ENCODE measurements at places on chromosomes 3 and 15.

GRCh38 chr3:115876876-115877614 lies 253.7 kb downstream of the GAP43 start:
- no peak for DNase-seq

- DNase-seq: no peak
Observed at GRCh38 chr15:74158855-74159650, 14.5 kb upstream of the ISLR start.

GRCh38 chr3:27643355-27643754 lies 78.8 kb downstream of the EOMES start:
- DNase-seq: no peak

- no peak for DNase-seq
Observed at GRCh38 chr15:98731712-98732450, 83.5 kb downstream of the IGF1R start.

- DNase-seq: no peak
Observed at GRCh38 chr3:184713040-184713355, 1.1 kb upstream of the MAGEF1 start.

GRCh38 chr15:42313463-42313862 lies 40.2 kb upstream of the TMEM87A start:
- no peak for DNase-seq

DNA sequence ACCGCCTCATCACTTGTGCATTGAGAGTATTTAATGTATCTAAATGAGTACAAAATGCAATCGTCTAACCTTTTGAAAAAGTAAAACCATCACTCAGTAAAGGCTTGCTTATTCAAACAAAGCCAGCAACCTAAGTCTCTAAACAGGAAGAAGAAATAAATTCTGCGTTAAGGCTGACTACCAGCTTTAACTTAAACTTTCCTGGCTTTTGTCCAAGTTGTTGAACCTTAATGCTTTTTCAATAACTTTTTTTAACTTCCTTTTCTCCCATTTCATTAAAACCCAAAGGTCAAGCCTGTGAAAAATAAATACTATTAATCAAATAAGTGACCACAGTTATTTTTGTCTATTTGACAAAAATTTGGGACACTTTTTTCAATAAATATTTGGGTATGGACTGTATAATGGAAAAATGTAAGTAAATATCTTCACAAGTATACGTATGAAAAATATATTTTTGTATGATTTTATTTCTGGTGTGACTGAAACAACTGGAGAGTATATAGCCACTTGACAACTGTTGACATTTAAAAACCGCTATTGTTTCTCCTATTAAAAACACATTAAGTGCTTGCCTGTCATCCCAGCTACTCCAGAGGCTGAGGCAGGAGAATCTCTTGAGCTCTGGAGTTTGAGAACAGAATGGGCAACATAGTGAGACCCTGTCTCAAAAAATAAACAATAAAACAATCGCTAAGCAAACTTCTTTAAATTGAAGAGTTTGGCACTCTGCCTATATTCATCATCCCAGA lies 2.9 kb downstream of the KLHL24 start:
- no peak for DNase-seq

DNA sequence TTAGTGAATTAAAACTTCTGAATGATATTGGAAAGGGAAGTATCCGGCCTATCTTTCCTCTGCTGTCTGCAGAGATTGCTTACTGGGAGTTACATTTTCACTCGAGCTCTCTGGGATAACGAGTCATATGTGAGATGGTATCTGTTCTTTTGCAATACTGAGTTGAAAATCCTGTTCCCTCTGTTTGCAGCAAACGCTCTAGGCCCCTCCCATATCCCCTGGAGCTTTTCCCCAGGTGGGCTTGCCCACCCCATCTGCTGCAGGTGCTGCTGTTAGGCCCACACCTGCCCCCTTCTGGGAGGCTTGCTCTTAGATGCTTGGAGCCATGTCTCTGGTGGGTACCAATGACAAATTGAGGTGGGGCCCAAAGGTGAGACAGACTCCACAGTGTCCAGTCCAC lies 42.7 kb upstream of the MTMR10 start:
- DNase-seq: no peak

DNA sequence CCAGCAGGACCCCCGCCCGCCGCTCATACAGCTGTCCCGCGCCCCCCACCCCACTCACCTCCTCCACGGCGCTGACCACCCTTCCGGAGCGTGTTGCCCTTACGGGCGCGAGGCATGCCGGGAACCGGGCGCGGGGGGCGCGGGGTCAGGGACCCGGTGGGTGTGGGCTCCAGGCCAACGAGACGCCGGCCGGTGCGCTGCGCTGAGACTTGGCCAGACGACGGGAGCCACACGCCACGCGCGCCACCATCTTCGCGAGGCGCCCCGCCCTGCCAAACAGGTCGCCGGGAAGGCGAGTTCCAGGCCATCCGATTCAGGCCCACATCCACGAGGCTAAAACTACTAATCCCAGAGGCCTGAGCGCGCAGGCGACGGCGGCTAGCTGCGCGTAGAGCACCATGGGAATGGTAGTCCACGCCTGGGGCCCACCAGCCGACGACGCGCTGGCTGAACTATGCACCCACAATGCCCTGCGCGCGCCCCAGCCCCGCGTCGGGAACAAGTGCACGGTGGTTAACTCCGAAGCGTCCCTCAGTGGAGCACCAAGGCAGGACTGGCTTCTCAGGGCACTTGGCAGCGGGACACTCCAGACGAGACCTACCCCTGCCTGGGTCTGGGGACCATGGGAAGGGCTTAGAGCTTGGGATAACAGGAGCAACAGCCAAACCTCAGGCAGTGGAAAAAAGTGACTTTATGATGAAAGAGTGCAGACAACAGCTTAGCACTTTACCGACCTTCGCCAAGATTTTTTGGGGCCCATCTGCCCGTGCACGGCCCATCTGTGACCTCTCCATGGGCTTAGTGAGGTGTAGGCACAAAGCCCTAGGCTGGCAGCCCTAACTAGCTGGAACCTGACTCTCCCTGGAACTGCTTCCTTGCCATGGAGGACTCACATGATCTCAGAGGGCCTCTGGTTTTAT lies at the start of gene IFRD2:
IFRD2 (minus strand) TSS at position 271 of the 920 bp plus-strand sequence; CDS start at position 116, 155 bp downstream.
- peak; percentile 93 for DNase-seq

DNA sequence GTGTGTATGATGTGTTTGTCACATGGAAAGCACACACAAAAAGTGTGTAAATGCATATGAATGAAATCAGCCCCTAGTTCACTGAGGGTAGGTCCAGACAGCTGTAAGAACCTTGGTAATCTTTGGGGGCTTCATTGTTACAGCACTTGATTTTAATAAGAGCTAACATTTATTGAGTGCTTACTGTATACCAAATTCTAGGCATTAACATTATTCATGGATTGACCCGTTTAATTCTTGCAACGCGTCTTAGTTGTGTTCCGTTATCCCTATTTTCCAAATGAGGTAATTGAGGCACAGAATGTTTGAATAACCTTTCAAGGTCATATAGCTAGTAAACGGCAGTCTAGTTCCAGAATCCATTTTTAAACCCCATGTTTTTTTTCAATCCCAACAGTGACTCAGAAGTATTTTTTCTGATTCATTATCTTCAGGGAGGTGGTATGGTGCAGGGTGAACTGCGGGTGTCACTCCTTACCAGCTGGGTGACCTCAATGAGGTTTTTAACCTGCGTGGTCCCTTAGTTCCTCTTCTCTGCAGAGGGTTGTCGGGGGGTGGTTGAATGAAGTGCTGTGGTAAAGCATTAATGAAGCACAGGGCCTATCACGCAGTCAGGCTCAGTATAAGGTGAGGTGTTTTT lies 14.2 kb downstream of the RAB8B start:
- peak; percentile 2 for DNase-seq

DNA sequence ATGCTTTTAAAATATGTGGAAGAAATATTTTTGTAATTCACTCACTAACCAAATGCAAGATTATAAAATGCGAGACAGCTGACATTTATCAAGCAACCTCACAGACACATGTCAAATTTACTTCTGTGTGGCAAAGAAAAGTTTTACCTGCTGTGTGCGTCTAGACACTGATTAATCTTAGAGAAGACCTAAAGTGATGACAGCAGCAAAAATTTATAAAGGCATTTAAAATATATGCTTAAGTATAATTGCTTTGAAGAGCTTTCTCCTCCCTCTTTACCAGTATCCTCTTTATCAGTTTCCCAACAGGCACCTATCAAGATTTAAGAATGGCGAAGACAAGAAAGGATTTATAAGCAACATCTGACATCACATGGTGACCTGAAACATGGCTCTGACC lies 37.3 kb downstream of the UBP1 start:
- no peak for DNase-seq

DNA sequence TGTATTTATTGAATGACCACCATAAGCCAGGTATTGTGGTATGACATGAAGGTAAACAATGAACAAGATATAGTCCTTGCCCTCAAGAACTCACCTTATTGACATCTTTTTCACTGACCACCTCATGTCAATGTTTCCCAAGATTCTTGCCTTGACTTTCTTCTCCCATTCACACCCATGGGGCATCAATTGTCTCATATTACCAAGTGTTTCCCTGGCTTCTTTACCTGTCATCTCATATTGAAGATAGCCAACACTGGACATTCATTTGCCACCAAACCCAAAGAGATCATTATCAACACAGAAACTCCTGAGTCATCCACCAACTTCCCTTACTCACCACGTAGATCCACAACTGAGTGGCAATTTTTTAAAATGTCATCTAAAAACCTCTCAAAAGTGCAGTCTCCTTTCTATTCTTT lies 2.2 kb downstream of the EFHB start:
- DNase-seq: no peak

DNA sequence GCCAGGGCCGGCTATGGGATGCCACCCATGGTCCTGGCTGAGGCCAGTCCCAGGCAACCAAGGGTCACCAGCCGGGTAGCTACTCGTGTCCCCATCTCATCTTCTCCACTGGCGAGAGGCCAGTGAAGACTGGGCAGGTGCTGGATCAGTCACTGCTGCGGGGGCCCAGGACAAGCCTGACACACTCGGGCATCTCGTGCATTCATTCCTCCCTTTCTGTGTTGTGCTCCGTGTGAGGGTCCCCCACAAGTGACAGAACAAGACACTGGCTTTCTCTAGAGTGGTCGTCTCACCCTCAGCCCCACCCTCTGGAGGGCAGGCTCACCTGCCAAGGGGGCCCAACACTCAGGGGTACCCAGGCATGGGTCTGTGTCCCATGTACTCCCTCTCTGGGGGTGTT lies 48.4 kb downstream of the ROPN1B start:
- DNase-seq: no peak

- DNase-seq: no peak
Observed at GRCh38 chr3:9976721-9977709, 9.6 kb downstream of the EMC3 start.

DNA sequence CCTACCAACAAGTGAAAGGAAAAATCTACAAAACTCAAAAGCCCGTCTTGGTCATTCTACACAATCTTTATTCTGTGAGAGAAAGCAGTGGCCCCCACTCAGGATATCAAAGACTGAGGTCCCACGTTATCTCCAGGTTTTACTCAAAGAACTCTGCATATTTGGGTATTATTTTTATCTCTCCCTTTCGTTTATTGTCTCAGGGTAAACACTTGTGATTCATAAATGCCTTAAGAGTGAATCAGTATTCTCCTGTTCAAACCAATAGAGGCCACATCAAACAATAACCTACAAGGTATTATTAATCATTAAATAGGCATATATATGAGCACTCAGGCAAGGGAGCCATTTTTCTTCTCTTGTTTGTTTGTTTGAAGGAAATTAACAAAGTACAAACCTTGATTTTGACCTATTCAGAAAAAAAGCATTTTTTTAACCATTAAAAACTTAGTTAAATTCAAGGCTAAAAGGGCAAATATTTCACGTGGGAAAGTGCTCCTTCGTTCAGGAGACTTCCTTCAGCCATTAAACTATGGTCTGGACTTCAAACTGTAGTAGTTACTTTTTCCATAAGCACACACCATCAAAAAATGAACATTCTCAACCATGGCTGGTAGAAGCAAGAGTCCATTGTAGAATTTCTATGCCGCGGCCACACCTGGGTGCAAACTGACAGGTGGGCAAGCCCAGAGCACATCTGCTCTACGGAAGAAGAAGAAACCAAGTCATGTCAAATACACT lies 13.9 kb upstream of the HES1 start:
- DNase-seq: no peak

DNA sequence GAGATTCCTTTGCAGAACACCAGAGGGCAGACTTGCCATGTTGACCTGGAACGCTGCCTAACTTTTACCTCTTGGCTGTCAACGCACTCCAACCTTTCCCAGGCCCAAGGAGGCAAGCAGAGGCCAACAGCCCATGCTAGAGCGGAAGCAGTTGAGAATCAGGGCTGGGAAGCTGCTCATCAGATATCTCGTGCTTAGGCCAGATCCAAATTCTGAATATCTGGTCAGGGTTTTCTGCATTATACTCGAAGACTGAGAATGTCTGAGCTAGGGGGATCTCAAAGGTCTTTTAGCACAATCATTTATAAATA lies 2.5 kb downstream of the XIRP1 start:
- no peak for DNase-seq

DNA sequence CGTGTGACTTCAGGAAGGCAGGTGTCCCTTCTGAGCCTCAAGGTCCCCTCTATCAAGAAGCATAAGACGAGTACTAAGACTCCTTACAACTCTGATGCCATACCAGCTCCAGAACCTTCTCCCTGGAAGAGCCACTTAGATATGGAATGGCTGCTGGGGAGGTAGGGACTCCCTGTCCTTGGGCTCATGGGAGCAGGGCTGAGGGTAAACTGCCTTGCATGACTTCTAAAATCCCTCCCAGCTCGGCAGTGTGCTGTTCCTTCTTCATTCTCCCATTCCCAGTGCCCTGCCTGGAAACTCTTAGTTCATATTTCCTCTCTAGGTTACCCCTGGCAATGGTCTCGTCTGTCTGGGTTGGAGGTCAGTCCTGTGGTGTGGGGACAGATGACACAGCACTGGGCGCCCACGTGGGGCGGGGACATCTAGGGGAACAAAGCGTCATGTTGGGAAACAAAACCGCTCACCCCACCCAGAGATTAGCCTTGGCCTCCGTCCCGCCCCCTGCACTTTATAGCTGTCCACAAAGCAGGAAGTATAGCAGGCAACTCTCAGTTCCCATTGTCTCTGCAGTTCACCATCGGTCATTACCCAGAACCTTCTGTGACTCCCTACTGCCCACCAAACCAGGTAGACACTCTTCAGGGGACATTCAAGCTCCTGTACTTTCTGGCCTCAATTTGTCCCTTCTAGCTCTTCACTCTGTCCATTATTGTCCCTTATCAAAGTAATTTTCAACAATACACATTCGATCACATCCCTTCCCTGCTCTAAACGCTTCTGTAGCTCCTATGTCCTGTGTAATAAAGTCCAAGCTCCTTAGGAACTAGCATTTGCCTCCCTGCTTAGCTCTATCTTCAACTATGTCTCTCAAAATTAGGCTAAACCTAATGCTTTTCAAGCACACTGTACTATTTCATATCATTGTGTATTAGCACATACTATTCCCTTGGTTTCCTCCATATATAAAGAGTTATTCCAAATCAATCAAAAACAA lies 73.8 kb downstream of the IQSEC1 start:
- DNase-seq: no peak

DNA sequence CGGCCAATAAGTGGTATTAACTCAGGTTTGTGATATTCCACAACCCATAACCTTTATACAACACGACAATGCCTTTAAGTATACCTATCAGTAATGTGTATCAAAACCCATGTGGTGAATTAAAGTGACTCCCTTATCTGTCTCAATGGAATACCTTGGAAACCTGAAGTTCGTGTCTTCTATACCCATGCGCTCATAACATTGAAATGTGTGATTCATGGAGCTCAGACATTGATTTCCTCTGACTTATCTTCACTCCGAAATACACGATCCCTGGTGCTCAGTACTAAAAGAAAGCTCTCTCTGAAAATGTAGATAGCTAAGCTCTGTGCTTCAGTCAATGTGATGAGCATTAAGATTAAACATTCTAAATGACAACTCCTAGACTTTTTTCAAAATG lies 140.3 kb downstream of the TBC1D5 start:
- no peak for DNase-seq

- DNase-seq: no peak
Observed at GRCh38 chr3:171234298-171235010, 207.9 kb upstream of the SLC2A2 start.

- DNase-seq: no peak
Observed at GRCh38 chr3:16130066-16130465, 44.4 kb upstream of the GALNT15 start.
